Dorsolateral prefrontal cortex (tissue), 122 donors: ENCODE measurements at places on chromosomes 2 and 18. TPM values are rescaled to one million over a fixed set of nuclear protein-coding genes. Genes with fewer than 3 reads are reported as not detected.
A peak's percentile ranks its signal among the peaks of the same experiment; 100 is the strongest.

Gene TUBA4B
- not detected for total RNA-seq

GRCh38 chr18:37742436-37742835 lies 176.8 kb upstream of the CELF4 start:
- DNase-seq, result no peak

DNA sequence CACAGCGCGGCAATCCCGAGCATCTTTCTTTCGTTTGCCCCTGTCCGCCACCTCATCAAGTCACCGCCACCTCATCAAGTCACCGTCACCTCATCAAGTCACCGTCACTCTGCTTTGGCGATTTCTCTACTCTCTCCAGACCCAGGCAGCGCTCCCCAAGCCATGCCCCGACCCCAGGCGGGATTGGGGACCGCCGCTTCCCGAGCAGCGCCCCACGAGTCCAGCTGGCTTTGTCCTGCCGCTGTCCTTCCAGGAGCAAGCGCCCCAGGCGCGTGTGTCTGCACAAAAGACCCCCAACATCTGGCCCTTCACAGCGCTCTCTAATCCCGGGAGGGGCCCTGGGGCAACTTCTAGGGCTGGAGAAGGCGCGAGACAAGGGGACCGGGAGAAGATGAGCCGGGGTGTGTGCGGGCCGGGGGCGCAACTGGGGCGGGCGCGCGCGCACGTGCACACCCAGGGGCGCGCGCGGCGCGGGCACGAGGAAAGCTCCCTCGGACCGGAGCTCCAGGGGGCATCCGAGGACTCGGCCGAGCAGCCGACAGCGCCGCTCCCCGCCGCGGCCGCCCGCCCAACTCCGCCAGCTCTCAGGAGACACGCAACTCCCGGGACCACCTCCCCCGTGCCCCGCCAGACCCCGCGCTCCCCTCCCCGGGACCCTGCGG lies 633 bp upstream of the RNF152 start:
- peak; percentile 46 for DNase-seq

GRCh38 chr2:190718652-190719526 lies 70.0 kb downstream of the NAB1 start:
- no peak for DNase-seq

DNA sequence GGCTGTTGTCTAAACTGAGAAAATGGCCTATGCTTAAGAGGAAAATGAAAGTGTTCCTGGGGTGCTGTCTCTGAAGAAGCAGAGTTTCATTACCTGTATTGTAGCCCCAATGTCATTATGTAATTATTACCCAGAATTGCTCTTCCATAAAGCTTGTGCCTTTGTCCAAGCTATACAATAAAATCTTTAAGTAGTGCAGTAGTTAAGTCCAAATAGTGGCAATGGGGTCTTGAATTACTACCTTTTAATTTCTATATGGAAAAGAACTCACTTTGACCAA lies 13.8 kb upstream of the ALLC start:
- DNase-seq, result no peak
